ENCODE measurements at places on chromosomes 7 and 10. TPM values are rescaled to one million over a fixed set of nuclear protein-coding genes. Genes with fewer than 3 reads are reported as not detected.

Gene LRIT1
- polyA plus RNA-seq, result not detected

Gene UPK3BL2
- polyA plus RNA-seq, result 22.9 TPM

Gene ECHDC3
- polyA plus RNA-seq, result 12.4 TPM

Gene FZD1
- polyA plus RNA-seq, result 63.5 TPM

Gene SYT15B
- polyA plus RNA-seq, result 9.3 TPM

Data from left lung (tissue), 14 donors.